ENCODE measurements at places on chromosomes 16 and 17.

DNA sequence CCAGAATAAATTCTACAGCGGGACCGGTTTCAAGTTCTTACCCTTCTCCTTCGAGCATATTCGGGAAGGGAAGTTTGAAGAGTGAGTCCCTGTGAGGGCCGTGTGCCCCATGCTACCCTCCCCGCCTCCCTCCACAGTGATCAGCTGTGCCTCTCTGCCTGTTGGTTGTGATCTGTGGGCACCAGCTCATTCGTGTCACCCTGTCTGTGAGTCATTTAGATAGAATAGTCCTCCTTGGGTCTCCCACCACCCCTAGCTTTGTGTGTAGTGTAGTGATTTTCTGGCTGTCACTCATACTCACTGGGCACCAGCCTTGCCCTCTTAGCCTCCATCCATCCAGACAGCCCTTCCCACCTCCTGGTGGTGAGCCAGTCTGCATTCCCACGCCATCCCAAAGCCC is 15.0 kb upstream of the NAGLU start:
- no peak for DNase-seq

- no peak for DNase-seq
Measured at GRCh38 chr17:7961421-7961820, 29.4 kb downstream of the CNTROB start.

DNA sequence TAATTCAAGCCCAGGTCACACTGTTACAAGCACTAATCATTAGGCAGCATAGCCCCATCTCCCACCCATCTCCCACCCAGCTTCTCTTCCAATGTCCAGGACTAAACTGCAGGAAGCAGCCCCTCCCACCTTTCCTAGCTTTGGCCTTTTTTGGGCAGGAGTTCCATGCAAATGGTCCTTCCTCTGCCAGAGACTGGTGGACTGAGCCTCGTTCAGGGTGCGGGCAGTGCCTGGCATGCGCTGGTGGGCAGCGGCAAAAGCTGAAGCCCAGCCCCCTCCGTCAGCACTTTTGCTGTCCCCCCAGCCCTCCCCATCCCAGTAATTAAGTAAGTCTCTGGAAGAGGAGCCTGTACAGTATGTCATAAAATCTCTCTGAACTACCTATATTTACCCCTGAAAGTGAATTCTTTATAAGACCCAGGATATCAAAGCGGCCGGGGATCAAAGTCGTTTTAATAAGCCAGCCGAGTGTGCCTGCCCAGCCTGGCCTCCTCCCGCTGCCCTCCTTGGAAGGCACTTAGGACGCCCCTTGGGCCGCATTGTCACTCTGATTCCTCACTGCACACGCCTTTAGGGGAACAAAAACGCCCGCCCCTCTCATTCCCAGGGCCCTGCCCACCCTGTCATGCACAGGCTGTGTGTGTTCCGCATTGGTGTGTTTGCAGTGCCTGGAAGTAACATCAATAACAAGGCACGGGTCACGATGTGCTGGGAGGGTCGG is 109.9 kb downstream of the IRX5 start:
- DNase-seq = no peak

DNA sequence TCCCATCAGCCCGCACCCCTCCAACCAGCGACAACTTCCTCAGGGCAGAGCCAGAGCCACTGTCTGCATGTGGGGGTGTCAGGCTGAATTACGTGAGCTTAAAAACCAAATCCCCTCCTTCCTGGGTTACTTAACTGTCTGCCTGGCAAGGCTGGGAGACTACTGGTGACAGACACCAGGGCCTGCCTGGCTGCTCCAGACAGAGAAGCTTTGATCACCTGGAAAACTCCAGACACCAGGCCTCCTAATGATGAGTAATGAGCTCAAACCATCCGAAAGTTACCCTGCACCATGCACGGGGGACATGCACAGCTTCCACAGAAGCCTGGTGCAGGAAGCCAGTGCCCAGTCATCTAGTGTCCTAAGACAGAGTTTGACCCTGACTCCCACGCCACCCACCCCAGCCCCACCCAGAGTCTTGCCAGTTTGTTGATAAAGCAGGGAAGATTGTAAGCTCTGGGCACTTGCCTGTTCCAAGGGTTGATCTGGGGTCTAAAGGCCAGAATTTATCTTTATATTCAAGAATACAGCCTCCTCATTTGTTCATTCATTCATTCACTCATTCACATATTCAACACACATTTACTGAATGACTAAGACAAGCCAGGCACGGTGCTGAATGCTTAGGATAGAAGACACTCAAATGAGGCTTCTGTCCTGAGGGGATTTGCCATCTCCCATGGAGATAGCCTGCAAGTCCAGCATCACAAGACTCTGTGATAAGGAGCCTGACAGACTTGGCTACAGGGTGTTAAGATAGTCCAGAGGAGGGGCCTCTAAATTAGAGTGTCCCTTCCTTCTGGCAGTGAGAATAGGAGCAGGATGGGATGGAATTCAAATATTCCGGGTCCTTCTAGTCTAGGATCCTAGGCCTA is 7.2 kb upstream of the CCDC182 start:
- DNase-seq = no peak

- DNase-seq = peak; percentile 95
Measured at GRCh38 chr16:20763461-20764232, at the start of gene ACSM3. TSS of gene ACSM3 (plus strand) at chr16:20764014. CDS start at chr16:20770035, 6,021 bp downstream.

DNA sequence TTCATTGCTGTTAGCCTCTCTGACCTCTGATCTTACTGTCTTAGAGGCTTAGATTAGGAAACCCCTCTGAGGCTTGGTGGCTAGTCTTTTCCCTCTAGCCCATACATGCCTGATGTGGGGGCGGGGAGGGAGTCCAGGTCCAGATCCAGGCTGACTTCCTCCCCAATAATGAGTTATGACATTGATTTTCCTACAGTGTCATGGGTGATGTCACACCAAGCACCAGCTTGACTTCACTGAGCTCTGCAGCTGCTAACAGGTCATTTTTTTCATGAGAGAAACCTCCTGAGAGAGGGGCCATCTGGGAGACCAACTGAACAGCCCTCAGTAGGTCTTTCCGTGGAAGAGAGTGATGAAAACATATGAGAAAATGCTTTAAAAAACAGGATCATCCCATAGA is 180.2 kb upstream of the N4BP1 start:
- no peak for DNase-seq
